GM12891 (cell line): ENCODE measurements at places on chromosomes 7 and 10.

DNA sequence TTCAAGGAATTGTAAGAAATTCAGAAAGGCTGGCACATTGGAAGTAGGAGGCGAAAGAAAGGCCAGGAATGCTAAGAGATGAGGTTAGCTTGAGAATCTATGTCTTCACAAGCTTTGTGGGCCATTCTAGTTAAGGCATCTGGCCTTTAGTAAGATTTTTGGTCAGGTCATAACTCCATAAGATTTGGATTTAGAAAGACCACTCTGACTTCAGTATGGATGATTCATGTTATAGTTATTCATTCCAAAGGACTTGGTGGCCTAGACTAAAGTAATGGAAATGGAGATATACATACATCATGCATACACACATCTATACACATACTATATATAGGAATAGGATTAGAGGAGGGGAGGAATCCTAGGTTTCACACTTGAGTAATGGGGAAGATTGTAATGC, 77.5 kb downstream of the SEPTIN7 start:
- no peak for DNase-seq

DNA sequence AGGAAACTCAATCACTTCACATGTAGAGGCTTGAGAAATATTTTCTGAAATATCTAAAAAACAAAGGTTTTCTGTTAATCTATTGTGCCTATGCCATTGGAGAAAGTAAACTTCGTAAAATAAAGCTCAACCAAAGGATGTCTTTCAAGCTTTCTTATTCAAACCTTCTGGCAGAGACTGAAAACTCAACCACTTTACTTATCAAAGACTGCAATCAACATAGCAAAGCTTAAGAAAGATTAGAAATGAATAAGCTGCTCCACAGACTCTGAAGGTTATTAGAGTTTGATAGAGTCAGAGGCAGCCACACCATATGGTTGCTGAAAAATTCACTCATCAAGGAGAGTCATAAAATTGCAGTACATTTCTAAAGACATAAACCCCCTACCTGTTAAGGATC, 245.8 kb upstream of the MEOX2 start:
- no peak for DNase-seq

DNA sequence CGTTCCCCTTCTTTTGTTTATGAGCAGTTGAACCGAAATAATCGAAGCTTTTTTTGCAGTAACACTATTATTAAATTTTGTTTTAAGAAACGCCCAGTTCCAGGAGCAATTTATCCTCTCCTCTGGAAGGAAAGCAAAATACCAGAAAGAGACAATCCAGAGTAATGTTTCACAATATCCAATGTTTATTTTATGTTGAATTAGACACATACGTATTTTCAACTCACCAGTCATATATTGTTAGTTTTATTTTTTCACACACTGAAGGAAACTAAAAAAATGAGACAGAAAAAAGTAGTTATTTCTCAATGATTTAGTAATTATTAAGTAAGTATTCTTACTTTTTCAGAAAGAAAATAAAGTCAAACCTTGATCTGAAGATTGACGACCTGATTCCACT, 85.1 kb downstream of the MYOF start:
- DNase-seq, result no peak

GRCh38 chr10:98449287-98449686, 2.6 kb upstream of the HPS1 start:
- no peak for DNase-seq

DNA sequence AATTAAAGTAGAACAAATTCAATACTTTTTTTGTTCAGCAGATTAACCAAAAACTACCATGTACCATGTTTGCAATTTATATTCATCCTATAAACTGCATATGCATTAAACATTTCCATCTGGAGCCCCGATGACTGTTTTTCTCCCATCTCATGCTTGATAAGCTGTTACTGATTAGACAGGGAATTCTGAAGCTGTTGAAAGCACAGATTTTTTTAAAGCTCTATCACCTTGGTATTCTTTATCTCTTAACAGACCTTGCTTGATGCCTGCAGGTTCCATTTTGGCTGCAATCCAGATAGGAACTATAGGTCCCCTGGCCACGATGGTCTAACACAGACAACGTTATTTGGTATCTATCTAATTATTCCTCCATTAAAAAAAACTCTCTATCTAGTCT, 961.7 kb downstream of the CNTNAP2 start:
- DNase-seq, result no peak

GRCh38 chr10:116039612-116040011, 233.4 kb downstream of the GFRA1 start:
- no peak for DNase-seq

GRCh38 chr10:49257154-49257553, 41.8 kb upstream of the C10orf71 start:
- DNase-seq, result no peak

DNA sequence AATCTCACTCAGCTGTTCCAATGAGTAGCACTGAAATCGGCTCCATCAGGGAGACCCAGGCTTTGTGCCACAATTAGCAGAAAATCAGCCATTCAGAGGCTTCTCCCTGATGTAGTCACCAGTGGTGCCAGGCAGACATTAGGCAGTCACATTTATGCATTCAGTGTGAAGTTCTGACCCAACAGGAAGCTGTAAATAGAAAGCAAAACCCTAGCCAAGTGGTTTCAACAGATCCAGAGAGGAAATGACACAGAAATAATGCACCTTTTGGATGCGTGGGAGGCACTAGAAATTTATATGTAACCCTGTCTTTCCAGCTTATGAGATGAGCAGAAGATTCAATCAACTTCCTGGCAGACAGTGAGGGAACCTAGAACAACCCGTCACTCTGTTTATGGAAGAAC, 186.4 kb downstream of the PDE1C start:
- DNase-seq, result no peak

DNA sequence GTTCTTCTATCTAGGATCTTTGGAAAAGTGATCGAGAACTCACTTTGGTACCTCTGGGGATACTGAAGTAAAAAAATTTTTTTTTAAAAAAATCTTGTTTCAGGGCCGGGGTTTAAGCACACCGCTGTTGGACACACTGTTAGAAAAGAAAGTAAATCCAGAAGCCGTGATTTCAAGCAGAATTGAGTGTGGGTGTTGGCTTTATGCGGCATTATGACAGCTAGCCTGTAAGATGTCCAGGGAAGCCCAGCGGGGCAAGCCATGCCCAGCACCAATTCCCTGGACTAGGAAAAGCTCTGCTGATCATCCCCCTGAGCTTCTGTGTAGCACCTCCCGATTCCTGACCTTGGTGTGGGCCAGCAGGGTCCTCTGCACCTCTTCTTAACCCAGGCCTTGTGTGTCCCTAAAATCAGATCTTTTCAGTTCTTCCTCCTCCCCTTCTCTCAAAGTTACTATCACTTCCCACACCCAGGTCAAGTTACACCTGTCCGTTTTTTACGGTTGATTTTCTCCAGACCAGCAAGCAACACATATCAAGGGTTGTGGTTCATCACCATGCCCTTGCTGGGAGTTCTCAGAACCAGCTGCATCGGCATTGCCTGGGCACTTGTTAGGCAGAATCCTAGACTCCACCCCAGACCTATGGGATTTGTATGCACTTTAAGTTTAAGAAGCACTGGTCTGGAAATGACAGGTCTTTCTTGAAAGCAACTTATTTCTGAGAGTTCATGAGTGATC, 205.3 kb downstream of the TAX1BP1 start:
- no peak for DNase-seq

DNA sequence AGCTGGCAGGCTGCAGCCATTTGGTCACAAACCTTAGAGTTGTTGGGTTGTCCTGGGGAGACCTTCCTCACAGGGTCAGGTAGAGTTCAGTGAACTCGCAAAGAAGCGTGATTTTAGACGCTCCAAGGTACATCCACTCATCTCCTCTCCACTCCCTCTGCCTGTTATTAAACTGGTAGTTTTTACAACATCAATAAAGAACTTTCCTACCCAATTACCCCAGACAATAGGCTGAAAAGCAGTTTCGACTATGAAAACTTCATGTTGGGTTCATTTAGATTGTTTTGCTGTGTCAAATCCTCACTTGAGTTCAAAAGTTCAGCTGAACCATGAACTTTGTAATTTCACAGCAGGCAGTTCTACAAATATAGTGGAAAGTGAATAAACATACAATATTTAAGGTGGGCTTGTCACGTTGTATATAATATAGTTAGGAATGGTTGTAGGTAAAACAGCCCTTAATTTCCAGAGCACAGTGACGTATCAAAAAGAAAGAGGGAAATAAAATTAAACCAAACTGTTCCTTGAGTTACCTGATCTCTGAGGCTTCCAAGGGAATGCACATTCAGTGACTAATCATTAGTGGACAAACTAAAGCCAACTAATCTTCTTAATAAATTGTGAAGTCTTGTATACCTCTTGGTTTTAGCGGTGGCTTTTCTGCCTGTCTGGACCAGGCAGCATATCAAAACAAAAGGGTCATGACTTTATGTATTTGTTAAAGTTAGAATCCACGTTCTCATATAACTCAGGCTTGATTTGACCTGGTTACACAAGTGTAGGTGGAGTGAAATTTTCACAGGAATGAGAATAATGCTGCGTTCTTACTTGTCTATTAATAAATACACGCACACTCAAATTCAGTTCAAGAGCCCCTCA, 100.5 kb downstream of the CYP26A1 start:
- no peak for DNase-seq

- no peak for DNase-seq
Observed at GRCh38 chr10:16966991-16967865, 150.0 kb upstream of the RSU1 start.

DNA sequence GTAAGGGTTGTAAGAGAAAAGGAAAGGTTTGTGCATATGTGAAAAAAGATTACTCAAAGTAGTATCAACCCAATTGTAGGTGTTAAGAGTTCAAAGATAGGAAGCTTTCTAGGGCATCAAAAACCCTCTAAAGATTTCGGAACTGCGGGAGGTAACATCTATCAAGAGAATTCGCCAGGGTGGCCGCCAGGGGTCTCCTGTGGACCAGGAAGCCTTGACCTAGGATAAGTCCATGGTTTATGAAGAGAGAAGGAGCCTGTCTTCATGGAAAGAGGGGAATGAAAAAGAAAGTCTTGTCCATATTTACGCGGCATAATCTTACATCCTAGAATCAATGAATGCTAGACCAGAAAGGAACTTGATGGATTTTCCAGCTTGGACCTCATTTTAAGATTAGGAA, 140.7 kb upstream of the CALCR start:
- DNase-seq, result no peak
